ENCODE measurements at places on chromosomes 16 and 17. TPM values are rescaled to one million over a fixed set of nuclear protein-coding genes. Genes with fewer than 3 reads are reported as not detected.

GRCh38 chr16:29820730-29821642 is 724 bp downstream of the MVP start:
- H3K4me3 ChIP-seq, result peak overlapping the region; percentile 63
- H3K27ac ChIP-seq, result peak overlapping the region; percentile 88

LITAFD gene
- not detected for total RNA-seq

DNA sequence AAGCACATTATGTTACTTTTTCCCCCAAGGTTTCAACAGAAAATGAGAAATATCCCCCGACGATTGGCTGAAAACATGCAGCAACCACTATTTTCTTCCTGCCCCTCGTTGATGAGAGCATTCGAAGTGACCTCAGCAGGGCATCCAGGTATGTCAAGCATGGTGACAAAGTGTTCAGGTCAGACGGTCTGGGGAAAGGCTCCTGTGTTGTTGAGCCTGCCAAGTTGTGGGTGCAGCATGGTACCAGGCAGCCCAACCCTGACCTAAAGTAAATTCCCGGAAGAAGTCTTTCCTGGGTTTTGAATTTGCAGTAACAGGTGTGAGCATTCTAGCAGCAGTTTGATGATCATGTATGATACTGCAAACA is 51.7 kb upstream of the SEC14L1 start:
- DNase-seq, result no peak
- peaks cover 30% of the 10 kb centered on the region for H3K36me3 ChIP-seq
- H3K27ac ChIP-seq, result peak overlapping the region; percentile 91
- H3K4me3 ChIP-seq, result peak overlapping the region; percentile 88
- no peaks in the 10 kb centered on the region for H3K27me3 ChIP-seq

DNA sequence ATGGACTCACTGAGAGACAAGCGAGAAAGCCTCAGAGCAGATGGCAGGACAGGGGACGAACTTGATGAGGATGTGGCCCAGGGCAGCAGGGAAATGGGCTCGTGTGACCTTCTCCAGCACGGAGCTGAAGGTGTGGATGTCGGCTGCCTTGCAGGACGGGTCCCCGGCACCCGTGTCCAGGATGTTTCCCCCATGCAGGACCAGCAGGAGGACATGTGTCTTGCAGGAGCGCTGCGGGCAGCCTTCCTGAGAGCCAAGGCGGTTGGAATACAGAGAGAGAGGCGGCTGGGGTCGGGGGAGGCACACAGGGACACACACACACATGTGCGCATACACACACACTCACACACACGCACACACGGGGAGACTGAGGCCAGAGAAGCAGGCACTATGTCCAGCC is 39.3 kb downstream of the PIMREG start:
- H3K36me3 ChIP-seq, result peaks cover 12% of the 10 kb centered on the region
- H3K27ac ChIP-seq, result no peak overlapping the region
- peaks cover 11% of the 10 kb centered on the region for H3K4me1 ChIP-seq
- no peak for DNase-seq

KRTAP3-3 gene
- 2.8 TPM for total RNA-seq

TEFM gene
- total RNA-seq, result 11.0 TPM

DNA sequence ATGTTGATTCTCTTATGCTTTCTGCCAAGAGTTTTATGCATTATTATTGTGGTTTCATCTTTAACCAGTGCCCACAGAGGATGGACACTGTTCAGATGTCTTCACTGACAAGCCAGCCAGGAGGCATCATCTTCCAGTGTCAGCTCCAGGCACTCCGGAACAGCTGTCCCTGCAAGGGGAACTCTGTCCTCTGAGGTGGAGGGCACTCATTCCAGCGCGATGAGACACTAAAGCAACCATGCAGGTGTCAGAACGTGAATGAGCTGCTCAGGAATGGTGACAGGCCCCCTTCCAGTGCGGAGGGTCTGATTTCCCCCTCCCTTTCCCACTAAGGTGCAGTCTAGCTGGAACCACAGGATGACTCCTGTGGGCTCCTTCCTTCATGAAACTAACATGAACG is 117.5 kb downstream of the NOG start:
- no peak overlapping the region for H3K27ac ChIP-seq
- H3K4me1 ChIP-seq, result no peaks in the 10 kb centered on the region
- H3K27me3 ChIP-seq, result peaks cover 8% of the 10 kb centered on the region
- H3K4me3 ChIP-seq, result no peak overlapping the region
- DNase-seq, result no peak

- H3K4me3 ChIP-seq, result no peak overlapping the region
- H3K27ac ChIP-seq, result no peak overlapping the region
- no peak for DNase-seq
Observed at GRCh38 chr17:3602499-3602898, 6.7 kb downstream of the TRPV1 start.

KSR1 gene
- total RNA-seq, result 54.0 TPM

ABCC11 gene
- 1.4 TPM for total RNA-seq

CCDC40 gene
- 3.9 TPM for total RNA-seq

GRCh38 chr17:77409282-77410161 is 268.8 kb downstream of the SEC14L1 start:
- H3K4me1 ChIP-seq, result peaks cover 76% of the 10 kb centered on the region
- peak overlapping the region; percentile 70 for H3K27ac ChIP-seq
- H3K4me3 ChIP-seq, result no peak overlapping the region
- H3K36me3 ChIP-seq, result no peaks in the 10 kb centered on the region
- no peaks in the 10 kb centered on the region for H3K27me3 ChIP-seq

PRR35 gene
- not detected for total RNA-seq

- peaks cover 44% of the 10 kb centered on the region for H3K36me3 ChIP-seq
- H3K27me3 ChIP-seq, result no peaks in the 10 kb centered on the region
- peak overlapping the region; percentile 98 for H3K27ac ChIP-seq
- peak overlapping the region; percentile 97 for H3K4me3 ChIP-seq
- peak; percentile 99 for DNase-seq
Observed at GRCh38 chr17:7242717-7243452, 636 bp upstream of the GABARAP start.

CCT6B gene
- total RNA-seq, result 1.5 TPM

- H3K36me3 ChIP-seq, result peaks cover 3% of the 10 kb centered on the region
- no peak overlapping the region for H3K27ac ChIP-seq
- no peak for DNase-seq
Observed at GRCh38 chr17:80647746-80648145, 103.1 kb downstream of the RPTOR start.

GRCh38 chr17:6753006-6753445 is 2.8 kb upstream of the XAF1 start:
- H3K27ac ChIP-seq, result peak overlapping the region; percentile 88
- no peak overlapping the region for H3K4me3 ChIP-seq
- DNase-seq, result peak; percentile 80
- H3K27me3 ChIP-seq, result no peaks in the 10 kb centered on the region

DNA sequence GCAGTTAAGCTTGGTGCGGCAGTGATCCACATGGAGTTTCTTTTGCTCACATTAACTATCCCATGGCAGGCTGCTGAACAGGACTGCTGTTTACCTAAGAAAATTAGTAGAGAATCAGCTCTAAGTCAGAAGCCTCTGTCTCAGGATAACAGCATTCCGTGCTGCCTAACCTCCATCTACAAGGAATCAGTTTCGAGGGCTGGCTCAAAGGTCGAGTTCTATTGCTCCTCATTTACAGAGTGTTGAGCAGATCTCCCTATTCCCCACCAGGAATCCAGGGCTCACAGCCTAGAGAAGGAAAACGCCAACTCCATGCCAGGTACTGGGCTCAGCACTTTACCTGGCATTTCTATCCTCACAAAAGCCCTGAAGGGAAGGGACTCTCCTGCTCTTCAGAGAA is 9.9 kb downstream of the GINS2 start:
- no peak overlapping the region for H3K4me3 ChIP-seq
- H3K4me1 ChIP-seq, result peaks cover 7% of the 10 kb centered on the region
- no peak for DNase-seq
- H3K27ac ChIP-seq, result no peak overlapping the region

CCR7 gene
- 1.2 TPM for total RNA-seq

PRDM7 gene
- total RNA-seq, result not detected

- no peak for DNase-seq
- no peak overlapping the region for H3K4me3 ChIP-seq
- no peaks in the 10 kb centered on the region for H3K27me3 ChIP-seq
- H3K36me3 ChIP-seq, result no peaks in the 10 kb centered on the region
- H3K4me1 ChIP-seq, result peaks cover 14% of the 10 kb centered on the region
Observed at GRCh38 chr16:87895641-87896141, 26.4 kb upstream of the SLC7A5 start.

CDH1 gene
- total RNA-seq, result 175 TPM

DNA sequence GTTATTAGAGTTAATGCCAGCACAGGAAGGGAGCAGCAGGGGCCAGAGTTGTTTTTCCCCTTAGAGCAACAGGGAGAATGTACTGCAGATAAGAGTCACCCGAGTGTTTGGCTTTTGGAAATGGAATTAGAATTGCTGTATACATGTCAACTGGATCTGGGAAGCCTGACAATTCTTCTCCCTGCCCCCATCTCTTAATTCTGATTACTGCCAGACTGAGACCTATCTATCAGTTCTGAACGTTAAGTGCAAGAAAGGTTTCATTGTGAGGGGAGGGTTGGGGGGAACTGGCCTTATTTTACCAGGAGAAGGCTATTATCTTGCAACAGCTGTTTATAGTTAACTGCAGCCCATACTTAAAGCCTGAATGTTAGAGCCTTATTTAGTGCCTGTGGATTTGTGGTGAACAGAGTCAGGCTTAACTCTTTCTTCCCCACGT is 424.5 kb upstream of the CDH11 start:
- no peak overlapping the region for H3K4me3 ChIP-seq
- DNase-seq, result no peak
- H3K27me3 ChIP-seq, result no peaks in the 10 kb centered on the region
- no peak overlapping the region for H3K27ac ChIP-seq
- H3K36me3 ChIP-seq, result no peaks in the 10 kb centered on the region
- no peaks in the 10 kb centered on the region for H3K4me1 ChIP-seq

DNA sequence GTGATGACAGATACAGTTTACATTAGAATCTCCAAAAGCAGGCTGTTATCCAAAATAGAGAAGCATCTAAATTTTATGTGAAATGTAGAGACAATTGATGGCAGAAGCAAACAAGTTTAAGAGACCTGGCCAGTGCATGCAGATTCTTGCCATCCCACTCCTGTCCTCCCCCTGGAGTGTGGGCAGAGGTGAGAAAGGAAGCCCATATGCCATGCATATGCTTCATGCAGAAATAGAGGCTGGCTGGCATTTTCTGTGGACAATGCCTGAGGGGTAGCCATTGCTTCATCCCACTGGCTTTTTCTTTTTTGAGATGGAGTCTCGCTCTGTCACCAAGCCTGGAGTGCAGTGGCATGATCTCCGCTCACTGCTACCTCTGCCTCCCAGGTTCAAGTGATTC is 382.1 kb downstream of the RBFOX1 start:
- no peak overlapping the region for H3K27ac ChIP-seq
- no peak for DNase-seq
- no peak overlapping the region for H3K4me3 ChIP-seq
- H3K36me3 ChIP-seq, result no peaks in the 10 kb centered on the region
- no peaks in the 10 kb centered on the region for H3K27me3 ChIP-seq

STAT5B gene
- 105 TPM for total RNA-seq

DNA sequence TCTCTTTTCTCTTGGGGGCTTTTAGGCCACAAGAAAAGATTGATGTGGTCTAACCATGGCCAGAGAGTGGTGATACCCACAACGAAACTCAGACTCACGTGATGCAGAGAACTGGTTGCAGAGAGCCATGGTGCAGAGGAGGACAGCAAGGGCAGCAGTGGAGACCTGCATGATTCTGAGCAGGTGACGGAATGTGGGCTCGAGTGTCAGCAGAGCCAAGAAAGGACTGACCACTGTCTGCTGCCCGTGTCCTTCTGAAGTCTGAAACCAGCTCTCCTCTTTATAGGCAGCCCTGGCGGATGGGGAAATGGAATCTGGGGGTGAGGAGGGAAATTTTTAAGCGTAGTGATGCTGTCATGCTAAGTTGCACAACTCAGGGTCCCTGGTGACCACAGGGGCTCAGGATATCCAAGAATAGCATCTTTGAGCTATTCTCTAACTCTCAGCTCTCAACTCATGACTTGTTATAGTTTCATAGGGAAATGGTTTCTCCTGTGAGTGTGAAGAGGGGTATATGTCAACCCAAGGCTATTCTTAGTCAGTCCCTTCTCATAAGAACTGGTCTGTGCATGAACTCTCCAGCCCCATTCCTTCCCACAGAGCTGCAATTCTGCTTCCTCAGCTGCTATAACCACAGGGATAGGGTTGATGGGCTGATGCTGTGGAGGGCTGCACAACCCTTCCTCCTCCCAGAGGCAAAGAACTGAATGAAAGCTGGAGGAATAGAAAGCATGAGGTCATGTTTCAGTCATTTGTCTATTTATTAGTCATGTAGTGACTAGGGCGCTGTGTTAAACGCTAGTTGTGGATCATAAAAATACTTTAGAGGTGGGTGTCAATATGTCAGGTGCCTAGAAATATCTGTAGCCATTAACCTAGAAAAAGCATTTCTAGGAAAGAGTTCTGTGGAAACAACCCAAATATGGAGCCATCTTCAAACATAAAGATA is at the start of gene CCL3:
Gene CCL3 (minus strand): TSS at position 256 of the 949 bp plus-strand sequence. CDS start 85 bp downstream, at position 171.
- DNase-seq, result no peak
- no peaks in the 10 kb centered on the region for H3K36me3 ChIP-seq
- H3K27ac ChIP-seq, result no peak within 1 kb of the TSS
- peaks cover 8% of the 10 kb centered on the region for H3K27me3 ChIP-seq
- H3K4me1 ChIP-seq, result no peaks in the 10 kb centered on the region

- no peaks in the 10 kb centered on the region for H3K36me3 ChIP-seq
- no peak overlapping the region for H3K27ac ChIP-seq
- peaks cover 7% of the 10 kb centered on the region for H3K27me3 ChIP-seq
- H3K4me3 ChIP-seq, result no peak overlapping the region
Observed at GRCh38 chr17:37826497-37827430, 81.9 kb upstream of the HNF1B start.

- H3K4me1 ChIP-seq, result no peaks in the 10 kb centered on the region
- no peak overlapping the region for H3K4me3 ChIP-seq
- no peak overlapping the region for H3K27ac ChIP-seq
- H3K36me3 ChIP-seq, result peaks cover 9% of the 10 kb centered on the region
- H3K27me3 ChIP-seq, result no peaks in the 10 kb centered on the region
Observed at GRCh38 chr17:69223809-69224208, 4.8 kb downstream of the ABCA10 start.

Data from suprapubic skin (tissue), 4 donors.